ENCODE measurements at places on chromosomes 11 and 22.

DNA sequence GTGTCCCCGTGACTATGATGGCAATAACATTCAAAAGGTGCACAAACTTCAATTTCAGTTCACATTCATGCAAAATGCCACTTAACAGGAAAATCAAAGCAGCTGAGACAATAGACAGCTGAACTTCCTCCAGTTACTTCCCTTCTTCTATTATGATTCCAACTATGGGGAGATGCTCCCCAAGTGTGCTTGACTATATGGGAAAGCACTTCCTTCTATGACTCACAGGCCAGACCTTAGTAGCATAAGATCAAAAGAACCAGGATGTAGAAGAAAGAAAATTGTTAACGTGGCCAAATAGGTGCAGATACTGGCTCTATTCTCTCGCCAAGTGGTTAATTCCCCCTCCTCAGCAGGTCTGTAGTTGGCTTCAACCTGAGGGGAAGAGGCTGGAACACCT lies 7.8 kb upstream of the FAT3 start:
- no peak for DNase-seq

DNA sequence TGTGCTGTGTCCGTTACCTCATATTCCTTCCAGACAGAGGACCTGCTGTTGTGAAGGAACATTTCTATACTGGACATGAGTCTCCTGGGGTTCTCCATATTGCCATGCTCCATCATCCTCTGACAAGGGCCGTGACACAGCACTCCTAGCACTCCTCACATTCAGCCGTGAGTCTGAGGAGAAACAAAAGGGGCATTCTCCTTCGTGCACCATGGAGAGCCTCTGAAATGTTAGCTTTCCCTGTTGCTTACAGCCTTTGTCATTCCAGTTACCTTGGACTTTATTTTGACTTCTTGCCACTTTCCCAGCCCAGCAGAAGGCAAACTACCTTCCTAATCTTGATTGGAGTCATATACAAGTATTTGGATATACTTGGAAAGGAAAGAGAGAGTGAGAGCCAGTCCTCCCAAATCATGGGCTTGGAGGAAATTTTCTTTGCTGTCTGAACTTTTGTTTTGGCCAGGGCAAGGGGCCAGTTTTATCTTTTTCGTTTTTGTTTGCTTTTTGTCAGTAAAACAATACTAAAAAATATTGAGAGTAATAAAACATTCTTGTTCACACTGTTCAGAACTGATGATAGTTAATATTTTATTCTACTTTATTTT lies 29.1 kb upstream of the TECTA start:
- no peak for DNase-seq

GRCh38 chr11:34830648-34831047 lies 85.5 kb downstream of the APIP start:
- DNase-seq, result no peak

DNA sequence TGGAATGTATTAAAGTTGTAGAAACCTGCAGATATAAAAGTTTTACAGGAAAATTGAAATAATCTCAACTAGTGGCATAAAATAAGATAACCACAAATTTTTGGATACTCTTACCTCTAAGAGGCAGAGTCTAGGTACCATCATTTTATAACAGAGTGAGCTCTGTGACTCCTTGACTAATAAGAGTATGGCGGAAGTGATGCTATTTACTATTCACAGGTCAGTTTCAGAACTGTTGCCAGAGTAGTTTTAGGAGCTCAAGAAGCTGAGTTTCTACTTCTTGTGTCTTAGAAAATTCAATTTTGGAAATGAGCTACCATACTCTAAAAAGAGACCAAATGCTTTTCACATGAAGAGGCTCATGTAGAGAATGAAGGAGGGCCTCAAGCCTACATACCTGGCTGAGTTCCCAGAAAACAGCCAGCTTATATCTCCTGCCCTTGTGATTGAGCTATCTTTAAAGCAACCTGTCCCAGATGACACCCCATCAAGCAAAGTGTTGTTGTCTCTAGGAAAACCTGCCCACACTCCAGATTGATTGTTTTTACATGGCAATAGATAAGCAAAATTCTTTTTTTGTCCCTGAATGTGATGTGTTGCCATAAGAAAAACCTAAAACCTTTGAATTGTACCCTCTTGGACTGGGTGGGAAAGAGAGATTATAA lies 712.8 kb upstream of the CNTN5 start:
- no peak for DNase-seq

GRCh38 chr11:42555190-42555589 lies 756.6 kb upstream of the API5 start:
- no peak for DNase-seq

- no peak for DNase-seq
Observed at GRCh38 chr11:112477152-112477551, 216.5 kb upstream of the PLET1 start.

- DNase-seq, result no peak
Observed at GRCh38 chr22:46815132-46815531, 52.7 kb downstream of the TBC1D22A start.
